ENCODE measurements at places on chromosomes 5 and 9.

GRCh38 chr9:130368631-130369103 is 76.1 kb upstream of the ASS1 start:
- no peak for DNase-seq

DNA sequence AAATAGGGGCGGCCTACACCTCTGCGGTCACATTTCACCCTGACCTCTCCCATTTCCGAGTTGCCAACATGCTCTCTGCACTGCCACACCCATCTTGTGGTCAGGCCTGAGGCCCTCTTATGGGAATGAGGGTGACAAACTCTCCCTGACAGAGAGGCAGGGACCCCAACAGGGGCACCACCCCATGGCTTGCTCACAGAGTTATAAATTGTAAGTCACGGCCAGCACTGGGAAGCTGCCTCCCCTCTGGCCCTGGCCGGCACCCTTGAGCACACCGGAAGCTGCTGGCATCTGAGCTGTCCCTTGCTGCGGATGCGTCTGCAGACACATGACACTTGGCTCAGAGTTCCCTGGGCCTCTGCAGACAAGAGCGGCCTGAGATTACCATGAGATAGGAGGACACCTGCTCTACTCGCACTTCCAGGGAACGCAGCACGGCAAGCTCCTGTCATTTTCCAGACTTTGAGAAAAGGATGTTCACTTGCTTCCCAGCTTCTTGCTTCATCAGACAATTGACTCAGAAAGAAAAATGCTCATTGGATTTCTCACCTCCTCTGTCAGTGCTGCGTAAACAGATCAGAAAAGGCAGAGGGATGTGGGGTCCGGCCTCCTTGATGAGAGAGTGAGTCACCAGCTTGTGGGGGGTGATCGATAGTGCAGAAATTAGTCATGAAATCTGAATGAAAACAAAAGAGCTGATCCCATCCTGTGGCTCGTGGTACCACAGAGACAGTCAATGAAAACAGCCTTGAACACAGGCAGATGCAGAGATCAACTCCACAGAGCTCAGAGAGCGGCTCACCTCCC is 269.8 kb downstream of the SYK start:
- no peak for DNase-seq

GRCh38 chr5:158812408-158812807 is 287.3 kb downstream of the EBF1 start:
- no peak for DNase-seq

- no peak for DNase-seq
These were observed 48.8 kb upstream of the TBCA start for GRCh38 chr5:77824981-77825380.

DNA sequence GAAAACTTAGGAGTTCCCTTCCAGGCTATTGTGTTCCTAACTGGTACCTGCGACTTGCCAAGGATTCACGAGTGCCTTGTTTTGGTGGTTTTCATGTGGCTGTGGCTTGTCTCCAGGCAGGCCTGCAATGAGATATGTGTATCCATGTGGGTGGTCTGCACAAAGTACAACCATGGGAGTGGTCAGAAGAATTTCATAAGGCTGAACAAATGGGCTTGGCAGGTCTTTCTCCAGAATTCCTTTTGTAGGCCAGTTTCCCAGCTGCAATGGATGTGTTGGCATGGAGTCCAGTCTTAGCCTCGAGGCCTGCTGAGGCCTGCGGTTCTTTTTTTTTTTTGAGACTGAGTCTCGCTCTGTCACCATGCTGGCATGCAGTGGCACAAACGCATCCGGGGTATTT is 28.8 kb upstream of the MELK start:
- no peak for DNase-seq

DNA sequence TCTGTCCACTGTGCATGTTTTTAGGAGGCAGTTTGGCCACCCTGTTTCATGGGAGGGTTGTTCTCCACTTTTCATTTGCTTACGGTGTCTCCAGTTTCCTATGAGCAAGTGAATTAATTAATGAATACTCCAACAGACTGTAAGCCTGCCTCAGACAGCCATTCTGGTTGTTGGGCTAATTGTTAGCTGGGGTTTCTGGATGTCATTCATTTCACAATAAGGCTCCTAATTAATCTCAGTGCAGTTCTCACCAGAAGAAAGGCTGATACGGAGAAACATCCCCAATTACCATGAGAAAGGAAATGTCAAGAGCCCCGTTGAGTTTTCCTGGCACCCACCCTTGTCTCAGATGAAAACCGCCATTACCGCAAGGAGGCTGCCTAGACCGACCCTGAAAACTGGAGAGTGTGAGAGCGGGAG is 75.8 kb downstream of the MAP1B start:
- no peak for DNase-seq

- no peak for DNase-seq
These were observed 5.5 kb downstream of the TTC16 start for GRCh38 chr9:127721391-127721821.

DNA sequence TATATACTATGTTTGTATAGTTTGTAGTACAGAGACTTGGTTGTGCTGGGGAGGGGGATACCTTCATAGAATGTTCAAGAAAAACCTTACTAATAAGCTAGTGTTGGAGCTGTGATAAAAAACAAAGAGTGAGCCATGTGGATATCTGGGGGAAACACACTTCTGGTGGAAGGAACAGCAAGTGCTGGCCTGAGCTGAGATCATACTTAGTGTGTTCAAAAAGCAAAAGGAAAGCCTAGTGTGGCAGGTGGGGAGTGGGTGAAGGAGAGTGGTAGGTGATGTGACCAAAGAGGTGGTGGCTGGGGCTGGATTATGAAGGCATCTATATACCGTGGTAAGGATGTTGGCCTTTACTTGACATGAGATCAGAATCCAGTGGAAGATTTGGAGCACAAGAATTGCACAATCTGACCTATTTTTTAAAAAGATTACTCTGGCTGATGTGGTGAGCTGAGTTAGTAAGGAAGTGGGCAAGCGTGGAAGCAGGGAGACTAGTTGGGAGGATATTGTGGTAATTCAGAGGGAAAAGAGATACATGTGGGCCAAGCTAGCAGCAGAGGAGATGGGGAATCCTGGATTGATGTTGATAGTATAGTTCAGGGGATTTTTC is 26.6 kb downstream of the PALM2AKAP2 start:
- no peak for DNase-seq

- no peak for DNase-seq
These were observed 223.4 kb upstream of the FAM174A start for GRCh38 chr5:100311806-100312205.

- DNase-seq, result no peak
These were observed 32.9 kb downstream of the NDST1 start for GRCh38 chr5:150540615-150541396.

GRCh38 chr5:56729488-56729887 is 85.9 kb upstream of the MAP3K1 start:
- no peak for DNase-seq

- DNase-seq, result no peak
These were observed 118.0 kb upstream of the PHYKPL start for GRCh38 chr5:178350361-178351220.

DNA sequence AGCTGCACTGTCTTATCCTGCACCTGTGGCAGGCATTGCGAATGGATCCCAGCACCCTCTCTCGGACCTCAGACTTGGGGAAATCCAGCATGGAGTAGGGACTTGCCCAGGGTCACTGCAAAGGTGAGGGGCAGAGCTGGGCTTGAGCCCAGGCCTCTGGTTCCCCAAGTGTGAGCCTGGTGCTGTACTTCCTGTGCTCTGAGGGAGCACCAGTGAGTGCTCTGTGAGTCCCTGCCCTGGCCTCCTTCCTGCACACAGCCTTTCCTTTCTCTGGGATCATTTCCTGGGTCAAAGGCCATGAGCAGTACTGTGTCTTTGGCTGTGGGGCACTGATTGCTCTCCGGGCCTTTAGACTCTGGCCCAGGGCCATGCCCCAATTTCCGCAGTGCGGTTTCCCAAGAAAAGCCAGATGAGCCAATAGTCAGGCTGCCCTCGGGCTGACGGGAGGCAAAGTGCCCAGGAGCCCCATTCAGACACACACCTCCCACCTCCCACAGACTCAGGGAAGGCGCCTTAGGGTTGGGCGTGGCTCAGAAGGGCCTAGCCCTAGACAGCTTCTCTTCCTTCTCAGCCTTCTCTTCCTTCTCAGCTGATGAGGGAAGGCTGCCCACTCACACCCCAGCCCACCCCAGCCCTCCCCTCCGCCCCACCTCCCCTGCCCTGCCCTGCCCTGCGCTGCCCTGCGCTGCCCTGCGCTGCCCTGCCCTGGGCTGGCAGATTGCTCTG is 23.3 kb upstream of the TRIM14 start:
- no peak for DNase-seq

DNA sequence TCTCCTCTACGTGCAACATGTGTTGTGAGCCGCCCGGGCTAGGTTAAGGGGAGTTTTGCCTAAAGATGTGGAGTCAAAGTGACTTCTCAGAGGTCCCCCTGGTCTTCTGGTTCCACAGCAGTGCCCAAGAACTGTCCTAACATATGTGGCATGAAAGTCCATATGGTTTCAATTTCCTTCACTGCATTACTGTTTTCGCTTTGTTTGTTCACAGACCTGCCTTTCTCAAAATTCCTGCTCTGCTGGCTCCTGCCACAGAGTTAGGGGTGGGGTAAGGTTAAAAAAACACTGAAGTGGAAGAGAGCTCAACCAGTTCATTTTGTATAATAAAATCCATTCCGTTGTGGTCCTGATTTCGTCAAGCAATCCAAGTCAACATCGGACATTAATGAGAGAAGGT is 289.4 kb downstream of the DMAC1 start:
- no peak for DNase-seq

- DNase-seq, result no peak
These were observed 98.6 kb downstream of the TMEM215 start for GRCh38 chr9:32881948-32882347.

- no peak for DNase-seq
These were observed 493 bp downstream of the P4HA2 start for GRCh38 chr5:132227235-132227484.

GRCh38 chr5:82635561-82636288 is 357.6 kb upstream of the RPS23 start:
- DNase-seq, result no peak

GRCh38 chr5:163604013-163604412 is 98.6 kb downstream of the MAT2B start:
- no peak for DNase-seq

- no peak for DNase-seq
These were observed 306.9 kb upstream of the NREP start for GRCh38 chr5:112063856-112064255.

DNA sequence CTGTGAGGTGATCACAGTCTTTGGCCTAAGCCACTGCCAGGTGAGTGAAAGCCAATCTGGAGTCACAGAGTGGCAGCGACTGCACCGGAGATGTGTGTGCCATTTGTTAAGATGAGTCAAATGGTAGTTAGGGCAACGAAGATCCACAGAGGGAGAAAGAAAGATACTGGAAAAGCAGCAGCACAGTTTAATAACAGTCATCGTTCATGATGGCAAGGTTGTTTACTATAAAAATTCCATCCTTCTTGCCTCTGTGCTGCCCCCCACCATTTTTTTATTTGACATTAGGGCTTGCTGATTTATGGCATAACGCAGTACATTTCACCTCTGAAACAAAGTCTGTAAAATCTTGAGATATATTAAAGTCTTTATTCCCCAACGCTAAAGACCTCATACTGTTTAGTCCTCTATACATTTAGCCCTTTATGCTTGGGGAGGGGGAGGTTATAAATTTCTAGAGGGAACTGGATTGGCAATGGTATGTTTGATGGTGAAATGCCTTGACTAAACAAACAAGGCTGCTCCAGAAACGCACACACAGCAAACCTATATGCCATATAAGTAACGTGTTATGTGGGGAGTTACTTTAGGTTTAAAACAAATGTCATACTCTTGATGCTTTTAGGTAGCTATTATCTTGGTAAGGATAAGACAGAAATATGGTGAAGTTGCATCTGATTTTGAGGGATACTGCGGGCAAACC is 55.8 kb upstream of the ABL1 start:
- no peak for DNase-seq

DNA sequence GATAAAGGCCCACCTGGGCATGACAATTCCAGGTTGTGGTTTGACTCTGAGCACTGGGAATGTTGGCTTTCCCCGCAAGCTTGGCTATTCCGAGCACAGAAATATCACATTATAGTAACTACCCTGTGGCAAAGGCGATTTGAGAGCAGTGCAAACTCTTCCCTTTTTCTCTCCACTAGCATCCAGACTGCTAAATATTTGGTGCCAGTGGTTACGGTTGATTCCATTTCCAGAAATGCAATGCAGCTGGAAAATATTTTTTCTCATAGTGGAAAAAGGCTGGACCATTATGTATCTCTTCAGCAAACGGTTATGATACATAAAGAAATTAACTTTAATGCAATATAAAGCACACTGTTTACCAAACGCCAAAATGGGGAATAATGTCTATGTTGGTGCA is 158.0 kb downstream of the ENC1 start:
- no peak for DNase-seq

DNA sequence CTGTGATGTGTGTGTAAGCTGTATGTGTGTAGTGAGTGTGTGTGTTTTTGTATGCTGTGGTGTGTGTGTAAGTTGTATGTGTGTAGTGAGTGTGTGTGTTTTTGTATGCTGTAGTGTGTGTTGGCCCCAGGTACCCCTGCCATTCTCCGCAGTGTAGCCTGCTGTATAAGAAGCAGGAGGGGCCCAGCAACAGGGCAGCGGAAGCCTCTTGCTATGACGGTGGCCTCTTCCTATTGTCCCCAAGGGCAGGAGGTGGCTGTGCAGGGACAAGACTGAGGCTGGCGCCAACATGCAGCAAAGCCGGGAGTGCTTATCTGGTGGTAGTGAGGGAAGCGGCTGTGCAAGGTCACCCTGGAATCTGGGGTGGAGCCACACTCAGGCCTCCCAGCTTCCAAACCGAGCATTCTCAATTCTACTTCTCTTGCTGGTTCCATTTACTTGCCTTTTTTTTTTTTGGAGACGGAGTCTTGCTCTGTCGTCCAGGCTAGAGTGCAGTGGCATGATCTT is 5.1 kb downstream of the SPAAR start:
- no peak for DNase-seq

GRCh38 chr5:59673438-59674058 is 220.0 kb downstream of the PDE4D start:
- peak; percentile 0 for DNase-seq

DNA sequence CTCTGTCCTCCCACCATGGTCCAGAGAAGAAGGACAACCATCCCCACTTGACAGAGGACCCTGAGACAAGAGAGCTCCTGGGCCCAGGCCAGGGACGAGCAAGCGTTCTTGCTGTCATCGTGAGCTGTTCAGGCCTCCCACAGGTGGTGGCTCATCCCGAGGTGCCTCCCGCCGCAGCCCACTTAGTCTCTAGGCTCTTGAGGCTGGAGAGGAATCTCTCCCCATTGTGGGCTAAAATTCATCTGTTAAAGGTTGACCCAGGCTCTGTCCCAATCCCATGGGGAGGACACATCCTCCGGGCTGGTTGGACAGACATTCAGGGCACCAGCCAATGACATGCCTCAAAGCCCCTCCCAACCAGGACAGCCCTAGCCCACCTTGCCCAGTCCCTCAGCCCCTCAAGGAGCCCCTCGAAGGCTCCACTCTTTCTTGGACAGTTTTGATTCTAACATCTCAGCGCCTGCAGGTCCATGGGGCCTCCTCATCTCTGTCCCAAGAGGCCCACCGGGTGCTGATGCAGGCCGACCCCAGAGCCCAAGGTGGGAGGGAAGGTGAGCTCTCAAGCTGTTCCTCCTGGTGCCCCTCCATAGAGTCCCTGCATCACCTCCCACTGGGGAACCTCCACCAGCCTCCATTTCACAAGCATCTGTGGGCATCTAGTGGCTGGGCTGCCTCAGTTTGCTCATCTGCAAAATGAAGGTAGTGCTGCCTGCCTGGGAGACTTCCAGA is 52.9 kb downstream of the BARX1 start:
- DNase-seq, result no peak

- DNase-seq, result no peak
These were observed 699.9 kb upstream of the MEF2C start for GRCh38 chr5:89582768-89583339.

Data from NCI-H526 (cell line).